ENCODE measurements at places on chromosomes 3 and 15.
A peak's percentile ranks its signal among the peaks of the same experiment; 100 is the strongest.

- DNase-seq: no peak
These were observed 131.2 kb downstream of the KLF13 start for GRCh38 chr15:31457631-31458526.

DNA sequence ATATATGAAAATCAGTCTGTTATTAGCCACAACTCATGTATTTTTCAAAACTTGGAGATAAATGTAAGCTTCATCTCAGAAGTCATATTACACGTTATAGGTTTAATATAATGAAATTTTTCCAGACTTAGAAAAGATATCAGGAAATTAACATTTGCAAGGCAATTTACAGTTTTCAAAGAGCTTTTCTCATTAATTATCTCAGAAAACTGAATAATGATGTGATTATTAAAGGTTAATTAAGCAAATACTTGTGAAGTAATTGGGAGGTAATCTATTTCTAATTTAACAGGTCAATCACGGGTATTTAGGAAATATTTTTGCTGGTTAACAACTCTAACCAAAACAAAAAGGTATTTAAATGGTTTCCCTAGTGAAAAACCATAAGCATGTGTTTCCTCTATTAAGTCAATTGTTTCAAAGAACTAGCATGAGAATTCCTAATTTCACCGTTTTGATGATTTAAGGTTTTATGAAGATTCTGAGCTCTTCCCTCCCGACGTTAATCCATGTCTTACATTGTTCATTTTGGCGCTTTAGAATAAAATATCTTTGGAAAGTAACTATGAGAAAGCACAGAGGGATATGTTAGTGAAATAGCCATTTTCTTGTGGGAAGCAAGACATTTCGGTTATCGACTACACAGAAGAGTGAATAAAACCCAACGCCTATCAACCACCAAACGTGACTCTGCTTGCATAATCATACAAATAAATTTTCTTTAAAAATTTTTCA lies 1.5 kb upstream of the NEO1 start:
- no peak for DNase-seq

DNA sequence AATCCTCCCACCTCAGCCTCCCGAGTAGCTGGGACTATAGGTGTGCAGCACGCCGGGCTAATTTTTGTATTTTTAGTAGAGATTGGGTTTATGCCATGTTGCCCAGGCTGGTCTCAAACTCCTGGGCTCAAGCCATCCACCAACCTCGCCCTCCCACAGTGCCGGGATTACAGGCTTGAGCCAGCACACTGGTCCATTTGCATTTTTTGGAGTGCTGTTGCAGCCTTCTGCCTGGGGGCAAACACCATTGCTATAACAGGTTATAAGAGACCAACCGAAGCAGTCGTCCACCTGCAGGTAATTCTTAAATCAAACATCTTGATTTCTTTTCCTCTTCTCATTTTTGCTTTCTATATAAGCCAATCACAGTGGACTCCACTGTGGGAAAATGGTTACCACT lies 27.7 kb downstream of the ACKR4 start:
- no peak for DNase-seq

DNA sequence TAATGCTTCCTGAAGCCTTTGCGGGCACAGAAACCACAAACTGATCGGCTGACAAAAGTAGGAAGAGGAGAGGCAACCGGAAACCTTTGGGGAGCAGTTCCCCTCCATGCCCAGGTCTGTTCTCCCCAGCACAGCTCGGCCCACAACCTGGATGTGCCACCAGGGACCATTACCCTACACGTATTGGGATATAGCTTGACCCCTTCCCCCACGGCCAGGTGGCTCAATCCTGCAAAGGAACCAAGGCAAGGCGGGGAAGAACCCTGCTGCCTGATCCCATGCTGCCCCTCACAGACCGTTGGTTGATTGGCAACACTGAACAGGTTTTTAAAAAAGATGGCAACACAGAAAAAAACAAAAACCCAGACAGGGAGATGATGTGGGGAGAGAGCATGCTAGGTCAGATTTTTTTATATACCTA lies 19.7 kb upstream of the TCAIM start:
- no peak for DNase-seq

DNA sequence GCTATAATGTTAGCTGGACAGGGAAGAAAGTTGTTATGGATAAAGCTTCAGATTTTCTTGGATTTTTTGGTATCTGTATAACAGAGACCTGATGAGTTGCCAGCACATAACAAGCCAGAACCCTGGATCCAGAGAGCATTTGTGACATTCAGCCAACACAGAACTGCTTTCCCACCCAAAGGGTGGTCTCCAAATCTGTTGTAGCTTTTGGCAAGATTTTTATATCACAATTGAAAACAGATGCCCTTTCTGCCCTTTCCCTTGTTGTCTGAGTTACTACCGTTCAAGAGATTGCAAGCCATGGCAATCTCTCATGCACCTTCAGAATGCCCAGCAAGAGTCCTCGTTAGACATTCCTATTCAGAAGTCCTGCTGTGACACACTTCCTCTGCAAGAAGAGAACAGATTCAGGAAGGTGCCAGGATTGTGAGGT lies 107.6 kb upstream of the FGF7 start:
- DNase-seq: no peak

GRCh38 chr3:31522152-31522551 lies 10.6 kb upstream of the STT3B start:
- no peak for DNase-seq

- no peak for DNase-seq
These were observed 324.0 kb downstream of the TBL1XR1 start for GRCh38 chr3:176873261-176873660.

- DNase-seq: no peak
These were observed 10.7 kb downstream of the TBC1D23 start for GRCh38 chr3:100271522-100271921.

- DNase-seq: no peak
These were observed 18.9 kb downstream of the PIF1 start for GRCh38 chr15:64806509-64806908.

DNA sequence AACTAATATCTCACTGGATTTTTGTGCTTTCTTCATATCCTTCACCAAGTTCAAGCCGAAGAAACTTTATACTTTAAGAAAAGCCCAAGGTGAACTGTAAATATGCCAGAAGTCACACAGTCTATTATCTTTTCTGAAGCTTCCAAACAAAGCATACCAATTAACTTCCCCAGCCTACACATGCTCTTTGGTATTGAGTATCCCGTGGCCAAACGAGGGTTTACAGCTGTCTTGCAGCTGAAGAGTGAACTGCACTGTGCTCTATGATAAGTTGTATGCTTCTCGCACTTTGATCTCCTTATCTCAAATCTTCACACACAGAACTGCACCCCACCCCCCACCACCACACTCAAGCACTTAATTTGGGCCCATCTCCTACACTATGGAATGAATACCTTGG lies 215.6 kb upstream of the VEPH1 start:
- no peak for DNase-seq

GRCh38 chr15:75227663-75228280 lies 26.1 kb downstream of the C15orf39 start:
- no peak for DNase-seq

GRCh38 chr3:127264292-127264691 lies 23.6 kb downstream of the PRR20G start:
- no peak for DNase-seq

GRCh38 chr15:39669661-39670060 lies 88.8 kb downstream of the THBS1 start:
- DNase-seq: no peak

DNA sequence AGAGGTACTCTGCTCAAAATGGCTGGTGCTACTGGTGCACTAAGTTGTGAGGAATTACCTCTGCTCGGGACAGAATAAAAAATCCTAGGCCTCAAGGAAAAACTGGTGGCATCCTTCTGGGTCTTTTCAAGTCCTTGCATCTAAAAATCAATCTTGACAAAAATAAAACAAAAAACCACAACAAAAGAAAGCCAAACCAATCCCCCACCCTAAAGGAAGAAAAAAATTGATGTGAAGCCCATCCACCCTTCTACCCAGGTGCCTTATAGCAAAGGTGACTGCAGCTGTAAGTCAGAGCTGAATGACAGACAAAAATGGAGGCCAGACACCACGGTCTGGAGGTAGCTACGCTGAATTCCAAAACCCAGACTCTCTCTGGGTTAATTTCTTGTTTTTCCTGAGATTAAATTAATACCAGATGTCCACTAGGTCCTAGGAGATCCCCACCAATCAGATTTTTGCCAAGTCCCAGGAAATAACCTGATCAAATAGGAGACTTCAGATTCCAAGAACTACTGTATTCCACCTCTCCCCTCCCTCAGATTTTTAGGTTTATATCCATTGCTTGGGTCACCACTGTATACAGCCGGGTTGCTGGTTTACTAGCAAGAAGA lies 33.5 kb downstream of the ABCC5 start:
- DNase-seq: no peak

DNA sequence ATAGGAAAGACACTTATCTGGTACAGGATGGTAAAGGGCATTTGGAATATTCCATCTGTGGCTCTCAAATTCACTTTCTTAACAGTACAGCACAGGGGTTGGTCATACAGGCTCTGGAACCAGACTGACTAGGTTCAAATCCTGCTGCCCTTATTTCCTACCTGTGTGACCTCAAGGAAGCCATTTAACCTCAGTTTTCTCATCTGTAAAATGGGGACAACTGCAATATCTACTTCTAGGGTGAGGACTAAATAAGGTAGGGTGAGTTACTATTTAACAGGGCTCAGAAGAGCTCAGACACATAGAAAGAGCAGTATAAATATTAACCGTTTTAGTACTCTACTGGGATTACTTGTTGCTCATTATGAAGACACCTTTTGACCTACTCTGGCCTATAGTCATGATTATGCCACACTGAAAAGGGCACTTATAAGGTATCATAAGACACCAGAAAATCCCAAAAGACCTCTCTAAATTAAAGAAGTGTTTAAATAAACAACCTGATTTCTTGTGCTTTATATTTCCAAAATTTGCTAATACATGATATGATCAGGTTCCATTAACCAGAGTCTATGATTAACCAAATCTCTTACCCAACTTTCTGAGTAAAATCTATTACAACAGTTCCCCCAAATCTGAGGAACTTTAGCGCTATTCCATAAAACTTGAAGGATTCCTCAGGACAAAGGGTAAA lies 6.5 kb downstream of the RFTN1 start:
- DNase-seq: no peak

- DNase-seq: peak; percentile 27
These were observed 61.2 kb downstream of the CD200 start for GRCh38 chr3:112394003-112394640.

- DNase-seq: no peak
These were observed 10.3 kb downstream of the SKIL start for GRCh38 chr3:170367797-170368196.

DNA sequence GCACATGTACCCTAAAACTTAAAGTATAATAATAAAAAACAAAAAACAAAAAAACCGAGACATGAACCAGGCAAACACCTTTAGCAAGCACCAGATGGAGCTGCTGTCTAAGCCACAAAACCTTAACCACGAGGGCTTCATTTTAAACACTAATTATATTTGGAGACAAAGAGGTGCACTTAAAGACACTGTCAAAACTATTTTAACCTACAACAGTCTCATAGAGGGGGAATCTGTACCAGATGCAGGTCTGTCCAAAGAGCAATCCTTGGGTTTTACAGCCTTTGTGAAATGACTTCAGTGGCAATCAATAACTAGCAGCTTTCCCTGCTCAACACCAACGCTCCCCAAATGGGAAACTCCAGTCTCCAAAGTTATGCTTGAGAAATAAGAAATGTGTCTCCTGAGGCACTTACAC lies 115.7 kb upstream of the TSPAN3 start:
- DNase-seq: peak; percentile 30

- no peak for DNase-seq
These were observed 103.9 kb upstream of the ROBO1 start for GRCh38 chr3:79871656-79872055.

- no peak for DNase-seq
These were observed 1135.1 kb downstream of the TUSC7 start for GRCh38 chr3:117844676-117845075.

DNA sequence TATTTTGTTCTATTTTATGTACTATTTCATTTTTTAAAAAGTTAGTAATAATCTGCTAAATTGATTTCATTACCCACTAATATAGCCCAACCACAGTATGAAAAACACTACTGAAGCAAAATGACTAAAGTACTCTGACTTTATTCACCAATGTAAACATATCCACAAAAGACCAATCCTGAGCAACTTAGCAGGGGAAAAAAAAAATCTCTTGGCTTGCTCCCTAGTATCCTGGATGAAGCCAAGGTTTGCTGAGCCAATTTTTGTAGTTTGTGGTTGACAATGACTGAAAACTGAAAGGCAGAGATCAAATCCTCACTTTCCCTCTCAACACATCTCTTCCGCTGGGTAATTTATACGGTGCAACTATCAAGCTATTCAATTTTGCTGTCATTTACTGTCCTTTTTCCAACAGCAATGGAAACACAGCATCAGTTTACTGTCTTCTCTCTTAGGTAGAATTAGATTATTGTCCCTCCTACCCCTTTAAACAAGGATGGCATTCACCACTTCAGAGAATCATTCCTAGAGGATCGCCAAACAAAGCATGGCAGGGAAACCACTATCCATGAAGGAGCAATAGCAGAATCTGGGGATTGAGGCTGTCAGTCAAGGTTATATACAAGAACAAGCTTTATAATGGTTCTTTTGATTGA lies 149.7 kb downstream of the THRB start:
- peak; percentile 24 for DNase-seq

DNA sequence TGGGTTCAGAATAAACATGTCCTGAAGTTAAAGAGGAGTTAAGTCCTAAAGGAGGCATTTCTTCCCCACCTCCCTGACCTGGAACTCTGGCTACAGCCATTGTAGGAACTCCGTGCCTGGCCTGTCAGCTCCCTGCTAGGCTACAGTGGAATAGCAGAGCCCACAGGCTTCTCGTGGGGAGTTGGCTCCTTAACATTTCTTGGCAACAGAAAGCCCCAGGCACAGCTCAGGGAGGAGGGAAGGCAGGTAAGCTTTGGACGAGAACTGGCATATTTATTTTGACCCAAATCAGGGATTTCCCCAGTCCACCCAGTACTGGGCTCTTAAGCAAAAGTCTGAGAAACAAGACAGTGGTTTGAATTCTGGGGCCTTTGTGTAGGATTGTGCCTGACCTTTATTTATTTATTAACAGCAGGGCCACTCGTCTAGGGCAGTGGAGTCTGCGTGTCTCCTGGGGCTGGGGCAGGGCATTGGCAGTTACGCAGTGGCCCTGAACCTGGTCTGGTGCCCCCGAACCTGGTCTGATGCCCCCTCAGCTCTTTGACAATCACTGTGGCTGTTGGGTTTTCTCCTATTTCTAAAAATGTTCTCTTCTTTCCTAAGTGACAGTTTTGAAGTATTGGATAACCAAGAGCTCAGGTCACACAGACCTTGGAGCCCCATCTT lies 7.9 kb upstream of the ISG20 start:
- DNase-seq: no peak

- DNase-seq: no peak
These were observed 202.9 kb upstream of the CADM2 start for GRCh38 chr3:84755860-84756259.

GRCh38 chr3:127825756-127826155 lies 3.4 kb upstream of the MGLL start:
- no peak for DNase-seq

DNA sequence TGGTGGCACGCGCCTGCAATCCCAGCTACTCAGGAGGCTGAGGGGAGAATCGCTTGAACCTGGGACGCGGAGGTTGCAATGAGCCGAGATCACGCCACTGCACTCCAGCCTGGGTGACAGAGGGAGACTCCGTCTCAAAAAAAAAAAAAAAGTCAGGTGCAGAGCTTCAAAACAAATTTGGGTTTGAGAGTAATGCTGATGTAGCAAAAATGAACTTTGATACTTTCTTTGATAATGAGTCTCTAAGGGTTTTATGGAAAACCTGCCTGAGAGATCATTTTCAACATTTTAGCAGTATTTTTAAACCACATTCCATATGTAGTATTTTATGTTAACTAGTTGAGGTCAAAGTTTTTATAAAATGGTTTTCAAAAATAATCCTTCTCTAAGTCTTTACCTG lies 14.5 kb downstream of the EIF5A2 start:
- DNase-seq: no peak

- no peak for DNase-seq
These were observed 411.0 kb upstream of the ATP11B start for GRCh38 chr3:182382112-182382857.
